ENCODE measurements at places on chromosomes 6 and 20. TPM values are rescaled to one million over a fixed set of nuclear protein-coding genes. Genes with fewer than 3 reads are reported as not detected.

Gene TRIM31
- not detected for total RNA-seq

GRCh38 chr6:163962627-163963117, 548.2 kb downstream of the QKI start:
- no peak for DNase-seq
- H3K27me3 ChIP-seq, result no peaks in the 10 kb centered on the region
- H3K27ac ChIP-seq, result no peak overlapping the region
- no peak overlapping the region for H3K4me3 ChIP-seq

Gene IL17A
- not detected for total RNA-seq

Gene SCGN
- not detected for total RNA-seq

Gene SLC44A4
- total RNA-seq, result 0.22 TPM

DNA sequence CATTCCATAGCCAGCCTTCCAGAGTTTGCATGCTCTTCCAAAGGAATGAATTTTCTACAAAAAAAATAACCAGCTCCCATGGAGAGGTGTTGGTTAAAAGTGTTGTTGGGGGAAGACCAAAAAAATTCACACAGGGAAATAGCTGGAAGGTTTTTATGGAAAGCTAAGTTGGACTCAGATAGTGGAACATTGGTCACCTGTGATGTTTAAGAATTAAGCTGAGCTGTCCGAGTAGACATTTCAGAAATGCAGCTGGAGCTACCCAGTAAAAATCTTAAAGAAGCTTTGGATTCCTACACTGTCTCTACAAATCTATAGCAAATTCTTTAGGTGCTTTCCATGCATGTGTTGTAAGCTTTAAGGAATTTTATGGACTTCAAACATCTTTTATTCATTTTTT, 155.5 kb downstream of the THBS2 start:
- no peaks in the 10 kb centered on the region for H3K4me1 ChIP-seq
- no peaks in the 10 kb centered on the region for H3K36me3 ChIP-seq
- no peak overlapping the region for H3K4me3 ChIP-seq
- no peak for DNase-seq
- no peak overlapping the region for H3K27ac ChIP-seq
- H3K27me3 ChIP-seq, result no peaks in the 10 kb centered on the region

Data from tibial nerve (tissue), 4 donors.